MCF 10A (cell line): ENCODE measurements at places on chromosomes 16 and 17. TPM values are rescaled to one million over a fixed set of nuclear protein-coding genes. Genes with fewer than 3 reads are reported as not detected.
A peak's percentile ranks its signal among the peaks of the same experiment; 100 is the strongest.

GRCh38 chr16:81987121-81987520 lies 24.1 kb downstream of the SDR42E1 start:
- no peak for DNase-seq

Gene LPO
- not detected in 2 replicates for total RNA-seq

Gene PRDM7
- not detected in 2 replicates for total RNA-seq

DNA sequence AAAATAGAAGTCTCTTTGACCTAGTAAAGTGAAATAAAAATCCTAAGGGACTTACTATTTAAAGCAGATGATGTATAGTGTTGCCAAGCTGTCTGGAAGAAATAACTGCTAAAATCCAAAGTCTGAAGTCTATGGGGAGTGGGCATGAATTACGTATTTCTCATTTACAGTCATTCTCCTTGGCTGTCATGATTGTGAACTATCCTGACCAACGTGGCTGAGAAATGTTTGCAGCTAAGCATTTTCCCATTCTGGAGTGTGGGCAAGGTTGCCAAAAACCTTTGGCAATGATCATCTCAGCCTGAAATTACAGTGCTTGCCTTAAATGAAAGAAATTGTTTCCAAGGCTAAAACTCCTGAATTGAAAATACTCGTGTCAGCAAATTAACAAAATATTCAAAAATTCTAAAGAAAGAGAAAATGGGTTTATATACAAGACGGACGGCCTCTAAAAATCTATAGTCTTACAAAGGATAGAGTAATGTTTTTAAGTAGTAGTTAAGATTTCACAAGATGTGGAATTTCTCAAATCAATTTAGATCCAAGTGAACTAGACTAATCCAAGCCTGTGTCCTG lies 77.0 kb downstream of the CACNG1 start:
- DNase-seq = no peak

GRCh38 chr17:73748508-73748907 lies 104.3 kb upstream of the SDK2 start:
- no peak for DNase-seq

DNA sequence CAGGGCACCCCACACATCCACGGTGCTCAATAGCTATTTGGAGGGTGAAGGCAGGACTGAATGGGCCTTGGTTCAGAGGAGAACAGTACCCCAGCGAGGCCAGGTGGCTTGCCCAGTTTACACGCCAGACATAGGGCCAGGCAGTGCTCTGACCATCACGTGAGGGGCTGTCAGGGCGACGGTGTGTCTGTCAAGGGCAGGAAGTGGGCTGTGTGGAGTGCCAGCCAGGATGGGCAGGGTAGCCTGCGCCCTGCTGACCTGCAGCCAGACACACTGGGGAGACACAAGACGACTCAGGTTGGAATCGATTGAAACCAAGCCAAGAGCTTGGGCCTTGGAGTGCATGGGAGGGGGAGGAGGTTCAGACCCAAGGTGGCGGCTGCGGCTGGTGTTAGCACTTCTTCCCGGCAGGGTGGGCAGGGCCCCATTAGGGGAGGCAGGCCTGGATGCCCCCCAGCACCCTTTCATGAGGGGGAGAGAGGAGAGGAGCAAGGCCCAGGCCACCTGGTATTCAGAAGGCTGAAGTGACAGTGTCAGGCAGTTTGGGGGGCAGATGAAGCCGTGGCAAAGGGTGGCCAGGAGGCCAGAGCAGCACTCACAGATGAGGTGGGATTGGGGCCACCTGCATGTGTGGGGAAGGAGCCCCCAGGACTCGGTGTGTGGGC lies 68.2 kb downstream of the SREBF1 start:
- DNase-seq = peak; percentile 18

- DNase-seq = no peak
Observed at GRCh38 chr17:66343531-66344078, 41.2 kb downstream of the PRKCA start.

Gene PTGES3L
- total RNA-seq = 0.83 and 0.96 TPM in 2 replicates
